Karpas-422 (cell line): ENCODE measurements at places on chromosomes 4 and X. TPM values are rescaled to one million over a fixed set of nuclear protein-coding genes. Genes with fewer than 3 reads are reported as not detected.

The VCX2 gene
- not detected in 2 replicates for total RNA-seq

The BBS12 gene
- 1.2 and 2.0 TPM in 2 replicates for total RNA-seq

The MAGEH1 gene
- total RNA-seq: 16.4 and 24.1 TPM in 2 replicates

The PRKG2 gene
- total RNA-seq: not detected in 2 replicates

The ADGRG2 gene
- total RNA-seq: not detected in 2 replicates
